ENCODE measurements at places on chromosomes 2 and 18.

DNA sequence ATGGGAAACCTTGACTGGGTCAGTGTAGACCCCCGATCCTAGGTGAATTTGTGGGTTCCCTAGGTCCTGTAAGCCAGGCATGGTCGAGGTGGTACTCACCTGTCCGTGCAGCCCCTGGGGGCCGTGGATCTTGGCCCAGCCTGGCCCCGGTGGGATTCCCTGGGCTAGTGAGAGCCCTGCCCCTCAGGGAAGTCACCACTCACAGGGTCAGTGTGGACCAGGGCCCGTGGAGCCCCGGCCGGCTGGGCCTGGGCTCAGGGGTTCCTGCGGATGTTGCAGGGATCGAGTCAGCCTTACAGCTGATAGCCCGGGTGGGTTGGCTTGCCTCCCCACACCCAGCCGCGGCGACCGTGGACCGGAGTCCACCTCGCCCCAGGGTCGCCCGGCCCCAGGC, 528 bp downstream of the ATG9A start:
- no peak for DNase-seq

DNA sequence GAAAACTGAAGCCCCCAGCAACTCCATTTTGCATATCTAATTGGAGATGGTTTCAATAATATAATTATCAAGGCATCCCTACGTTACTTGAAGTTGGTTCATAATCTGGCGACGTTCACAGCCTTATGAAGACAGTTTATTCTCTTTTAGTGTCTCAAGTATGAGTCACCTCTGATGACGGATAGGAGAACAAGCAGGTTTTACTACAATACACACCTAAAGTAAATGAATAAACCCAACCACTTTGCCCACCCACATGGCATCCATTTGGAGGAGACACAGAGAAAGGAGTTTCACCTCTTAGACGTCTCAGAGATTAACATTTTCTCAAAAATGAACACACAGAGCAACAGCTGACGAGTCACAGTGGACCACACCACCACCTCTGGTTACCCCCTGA, 40.8 kb downstream of the BCL11A start:
- no peak for DNase-seq

DNA sequence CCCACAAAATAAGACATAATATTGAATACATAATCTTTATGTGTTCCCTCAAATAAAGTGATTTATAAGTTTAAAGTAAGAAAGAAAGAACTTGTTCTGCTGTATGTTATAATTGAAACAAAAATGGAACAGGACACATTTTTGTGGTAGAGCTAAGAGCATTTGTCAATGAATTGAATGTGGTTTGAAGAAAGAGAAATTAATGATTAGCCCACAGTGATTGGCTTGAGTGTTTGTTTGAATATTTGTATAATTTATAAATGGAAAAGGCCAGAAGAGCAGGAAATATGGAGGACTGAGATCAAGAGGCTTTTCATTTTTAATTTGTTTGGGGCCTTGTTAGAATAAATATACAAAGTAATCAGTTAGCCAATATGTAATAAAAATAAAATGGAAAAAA, 395.1 kb upstream of the CDH19 start:
- DNase-seq, result no peak

DNA sequence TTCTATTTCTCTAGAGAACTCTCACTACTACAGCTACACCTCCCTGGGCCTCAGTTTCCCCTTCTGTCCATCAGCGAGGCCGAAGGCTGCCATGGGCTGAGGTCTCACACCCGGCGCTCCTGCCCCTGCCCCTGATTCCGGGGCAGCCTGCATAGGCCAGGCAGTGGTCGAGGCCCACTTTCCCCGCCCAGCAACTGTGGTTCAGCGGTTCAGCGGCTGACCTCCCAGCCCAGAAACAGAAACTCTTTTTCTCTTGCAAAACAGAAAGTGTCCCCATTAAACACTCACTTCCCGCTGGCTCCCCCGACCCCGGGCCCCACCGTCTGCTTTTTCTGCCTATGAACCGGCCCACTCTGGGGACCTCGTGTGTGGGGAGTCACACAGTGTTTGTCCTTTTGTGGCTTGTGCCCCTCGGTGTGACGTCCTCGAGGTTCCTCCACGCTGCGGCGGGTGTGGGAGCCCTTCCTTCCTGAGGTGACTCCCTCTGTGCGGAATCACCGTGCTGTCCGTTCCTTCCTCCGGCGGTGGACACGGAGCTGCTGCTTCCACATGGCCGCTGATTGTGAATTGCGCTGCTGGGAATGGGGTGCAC, 16.0 kb downstream of the PDCD1 start:
- DNase-seq, result peak; percentile 67

- no peak for DNase-seq
These were observed 106.4 kb downstream of the SCN9A start for GRCh38 chr2:166269322-166269721.

GRCh38 chr2:176187200-176187898, 1.1 kb upstream of the HOXD1 start:
- DNase-seq, result no peak

GRCh38 chr2:20496076-20496872, 49.4 kb downstream of the RHOB start:
- DNase-seq, result no peak

DNA sequence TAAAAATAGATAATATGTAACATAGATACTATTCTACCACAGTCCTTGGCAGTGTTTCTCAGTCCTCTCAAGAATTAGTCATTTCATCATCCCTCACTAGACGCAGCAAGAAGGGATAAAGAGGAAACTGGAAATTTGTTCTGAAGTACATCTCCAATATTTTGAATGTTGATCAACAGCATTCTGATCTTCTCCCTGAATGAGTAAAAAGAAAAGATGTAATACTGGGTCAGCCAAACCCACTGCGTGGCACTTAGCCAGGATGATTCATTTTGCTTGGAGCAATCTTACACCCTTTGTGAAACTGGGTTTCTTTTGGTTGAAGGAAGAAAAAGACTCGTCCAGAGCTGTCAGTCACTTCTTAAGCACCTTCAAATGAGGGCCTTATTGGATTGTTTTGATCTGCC, 54.1 kb downstream of the TAF1B start:
- peak; percentile 55 for DNase-seq
